ENCODE measurements at places on chromosomes 13 and 19.

DNA sequence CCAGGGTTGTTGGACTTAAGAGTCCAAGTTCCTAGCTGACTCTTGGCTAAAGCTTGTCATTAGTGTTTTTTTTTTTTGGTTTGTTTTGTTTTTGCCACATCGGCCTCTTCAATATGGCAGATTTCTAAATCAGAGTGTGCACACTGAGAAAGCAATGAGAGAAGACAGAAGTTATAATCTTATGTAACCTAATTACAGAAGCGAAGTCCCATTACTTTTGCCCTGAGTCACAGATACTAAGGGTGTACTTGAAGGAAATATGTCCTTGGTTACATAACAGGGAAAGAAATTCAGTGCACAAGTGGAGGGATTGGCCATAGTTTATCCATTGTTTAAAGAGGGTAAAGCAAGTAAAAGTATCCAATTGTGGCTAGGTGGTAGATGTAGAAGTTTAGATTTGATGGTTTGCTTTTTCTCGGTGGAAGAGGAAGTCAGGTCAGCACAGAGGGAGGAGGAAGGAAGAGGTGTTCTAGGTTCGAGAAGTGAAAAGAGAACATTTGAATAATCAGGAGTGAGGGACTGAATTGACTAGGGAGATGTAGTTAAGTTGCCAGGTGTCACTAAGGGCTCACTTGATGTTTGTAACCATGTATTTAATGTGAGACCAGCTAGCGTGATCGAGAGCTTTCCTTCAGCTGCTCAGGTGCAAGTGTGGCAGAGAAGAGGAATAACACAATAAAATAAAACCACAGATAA lies 12.2 kb downstream of the GTF2F2 start:
- DNase-seq = no peak

DNA sequence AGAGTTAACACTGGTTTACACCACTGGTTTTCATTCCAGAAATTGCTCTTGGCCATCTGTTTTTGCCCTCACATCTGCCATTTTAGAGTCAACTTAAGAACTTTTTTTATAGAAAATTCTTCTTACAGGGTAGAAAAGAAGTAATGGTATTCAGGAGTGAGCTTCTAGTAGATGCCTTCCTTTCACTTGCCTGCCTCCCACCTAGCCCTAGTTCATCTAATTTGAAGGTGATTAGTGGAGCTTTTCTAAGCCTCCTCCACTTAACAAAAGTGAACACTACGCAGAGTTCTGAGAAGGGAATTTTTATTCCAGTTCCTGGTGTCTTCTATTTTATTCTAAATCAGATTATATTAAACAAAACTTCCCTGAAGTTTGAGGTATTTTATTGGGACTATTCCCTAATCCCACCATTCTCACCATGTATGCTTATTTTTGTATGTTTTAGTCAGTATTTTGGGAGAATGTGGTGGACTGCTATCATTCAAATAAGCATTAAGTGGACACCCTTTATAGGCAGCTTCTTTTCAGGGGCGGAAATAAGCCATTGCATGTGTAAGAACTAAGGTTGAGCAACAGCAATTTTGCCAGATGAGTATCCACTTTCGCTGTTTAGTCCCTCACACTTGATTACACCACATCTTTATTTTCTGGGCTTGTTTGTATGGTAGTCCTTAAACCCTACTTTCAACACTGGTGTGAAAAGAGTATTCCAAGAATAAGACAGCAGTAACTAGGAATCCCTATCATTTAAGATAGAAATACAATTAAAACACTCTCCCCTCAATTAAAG lies 156.9 kb downstream of the ENOX1 start:
- no peak for DNase-seq

GRCh38 chr19:36142046-36142445 lies 2.2 kb downstream of the CAPNS1 start:
- DNase-seq = no peak

DNA sequence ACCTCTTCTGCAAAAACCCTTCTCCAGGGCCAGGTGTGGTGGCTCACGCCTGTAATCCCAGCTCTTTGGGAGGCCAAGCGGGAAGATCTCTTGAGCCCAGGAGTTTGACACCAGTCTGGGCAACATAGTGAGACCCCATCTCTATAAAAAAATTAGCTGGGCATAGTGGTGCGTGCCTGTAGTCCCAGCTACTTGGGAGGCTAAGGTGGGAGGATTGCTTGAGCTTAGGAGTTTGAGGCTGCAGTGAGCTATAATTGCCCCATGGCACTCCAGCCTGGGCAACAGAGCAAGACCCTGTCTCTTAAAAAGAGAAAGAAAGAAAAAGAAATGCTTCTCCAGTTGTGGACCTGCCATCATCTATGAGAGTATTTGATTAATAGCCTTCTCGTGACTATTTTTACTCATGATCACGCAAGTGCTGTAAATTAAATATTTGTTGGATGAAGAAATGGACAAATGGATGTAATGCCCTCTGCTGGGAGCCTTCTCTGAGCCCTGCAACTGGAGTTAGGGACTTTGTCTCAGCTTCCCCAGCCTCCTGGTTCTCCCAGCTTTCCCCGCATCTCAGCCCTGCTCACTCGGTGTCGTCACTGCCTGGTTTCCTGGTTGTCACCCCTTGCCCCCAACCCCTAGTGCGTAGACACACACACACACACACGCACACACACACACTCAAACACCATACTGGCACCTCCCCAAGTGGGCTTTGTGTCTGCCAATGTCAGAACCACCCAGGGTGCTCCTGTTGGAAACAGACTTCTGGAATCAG lies 12.2 kb downstream of the WIZ start:
- DNase-seq = no peak

GRCh38 chr13:79034341-79034740 lies 371.7 kb downstream of the RBM26 start:
- DNase-seq = no peak

GRCh38 chr13:95440441-95441088 lies 112.0 kb upstream of the CLDN10 start:
- DNase-seq = no peak

DNA sequence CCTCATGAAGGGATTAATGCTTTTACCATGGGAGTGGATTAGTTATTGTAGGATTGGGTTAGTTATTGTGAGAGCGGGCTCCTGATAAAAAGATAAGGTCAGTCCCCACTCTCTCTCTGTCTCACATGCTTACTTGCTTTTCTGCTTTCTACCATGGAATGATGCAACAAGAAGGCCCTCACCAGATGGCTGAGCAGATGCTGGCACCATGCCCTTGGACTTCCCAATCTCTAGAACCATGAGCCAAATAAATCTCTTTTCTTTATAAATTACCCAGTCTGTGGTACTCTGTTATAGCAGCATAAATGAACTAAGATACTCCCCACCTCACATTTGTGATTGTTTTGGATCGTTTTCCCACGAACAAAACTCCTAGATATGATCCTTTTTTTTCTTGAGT lies 353.8 kb downstream of the DNAJC15 start:
- peak; percentile 30 for DNase-seq

All from psoas muscle (tissue), 8 donors.